GM23248 (cell line): ENCODE measurements at places on chromosomes 2 and 18. TPM values are rescaled to one million over a fixed set of nuclear protein-coding genes. Genes with fewer than 3 reads are reported as not detected.

The FOXI3 gene
- total RNA-seq: not detected in 2 replicates

- no peak for DNase-seq
Observed at GRCh38 chr2:169082995-169083394, 13.6 kb downstream of the DHRS9 start.

DNA sequence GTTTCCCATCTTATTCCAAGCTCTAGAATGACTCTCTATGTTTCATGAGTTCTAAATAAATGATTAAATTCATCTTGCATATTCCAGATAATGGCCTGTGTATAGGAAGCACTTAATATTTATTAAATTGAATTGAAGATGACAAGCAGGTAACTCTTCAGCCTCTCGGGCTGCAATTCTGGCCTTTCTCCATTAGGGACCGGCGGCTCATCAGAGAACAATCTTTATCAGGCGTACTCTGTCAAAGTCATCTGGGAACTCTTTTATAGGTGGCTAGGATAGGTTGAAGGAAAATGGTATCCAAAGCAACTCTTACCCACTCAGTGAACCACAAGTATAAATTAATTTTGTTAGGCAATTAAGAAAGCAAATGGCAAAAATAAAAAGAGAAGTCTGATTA, 308.5 kb downstream of the NOL4 start:
- DNase-seq: no peak

DNA sequence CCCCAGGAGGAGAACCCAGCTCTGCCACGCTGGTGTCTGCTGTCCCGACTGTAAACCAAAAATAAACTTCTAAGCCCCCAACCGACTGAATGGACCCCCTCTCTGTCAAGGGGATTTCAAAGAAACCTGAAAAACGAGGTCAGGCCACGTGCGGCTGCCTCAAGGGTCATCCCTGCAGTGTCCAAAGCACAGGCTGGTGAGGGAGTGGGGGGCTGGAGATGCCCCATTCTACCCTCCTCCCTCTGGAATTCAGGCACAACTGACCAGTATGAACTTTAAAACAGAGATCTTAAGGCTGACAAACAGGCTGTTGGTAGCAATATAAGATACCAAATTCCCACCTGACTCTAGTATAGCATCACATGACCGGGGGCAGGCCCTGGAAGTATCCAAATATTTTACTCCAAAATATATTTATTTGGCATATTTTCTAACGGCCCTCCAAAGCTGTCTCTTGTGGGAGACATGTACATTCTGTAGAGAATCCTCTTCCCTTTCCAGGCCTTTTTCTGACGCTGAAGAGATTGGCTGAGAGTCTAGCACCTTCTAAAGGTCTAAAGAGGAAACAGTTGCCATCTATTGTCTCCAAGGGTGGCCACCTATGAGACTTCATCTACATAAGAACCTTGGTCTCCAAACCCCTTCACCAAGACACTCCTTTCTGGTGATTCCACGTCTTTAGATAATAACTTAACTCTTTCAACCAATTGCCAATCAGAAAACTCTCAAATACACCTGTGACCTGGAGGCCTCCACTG, 40.4 kb upstream of the CTDP1 start:
- DNase-seq: no peak

GRCh38 chr2:220151341-220151740, 523.9 kb downstream of the SLC4A3 start:
- no peak for DNase-seq

The LCT gene
- total RNA-seq: under 0.01 and 0.25 TPM in 2 replicates

The DSEL gene
- 126 and 132 TPM in 2 replicates for total RNA-seq

GRCh38 chr2:162732946-162733698, 105.4 kb downstream of the KCNH7 start:
- no peak for DNase-seq

The PARD3B gene
- total RNA-seq: 6.9 and 8.1 TPM in 2 replicates
